NCI-H187 (cell line): ENCODE measurements at places on chromosomes 13 and 19.

GRCh38 chr19:51796195-51796679 is 1.3 kb downstream of the FPR3 start:
- DNase-seq: no peak

GRCh38 chr19:17557466-17557865 is 2.0 kb downstream of the COLGALT1 start:
- no peak for DNase-seq

- no peak for DNase-seq
These were observed 10.9 kb downstream of the SLC46A3 start for GRCh38 chr13:28707629-28708427.

DNA sequence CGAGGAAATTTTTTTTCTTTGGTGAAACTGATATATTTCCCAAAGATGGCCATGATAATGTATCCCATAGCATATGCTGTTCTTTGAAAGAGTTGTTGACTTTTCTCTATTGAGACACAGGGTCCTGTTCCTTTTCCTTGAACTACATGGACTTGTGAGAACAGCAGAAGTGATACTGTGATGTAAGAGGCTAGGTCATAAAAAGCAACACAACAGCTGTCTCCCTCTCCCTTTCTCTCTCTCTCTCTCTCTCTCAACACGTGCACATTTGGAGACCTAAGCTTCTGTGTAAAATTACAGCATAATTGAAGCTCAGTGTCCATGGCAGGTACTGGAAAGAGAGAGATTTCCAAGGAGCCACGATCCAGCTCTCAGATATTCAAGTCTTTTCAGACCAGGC is 1712.4 kb downstream of the EFNB2 start:
- no peak for DNase-seq

- no peak for DNase-seq
These were observed 4.5 kb downstream of the LDLR start for GRCh38 chr19:11093689-11094238.

GRCh38 chr19:18223860-18224524 is 2.2 kb downstream of the PDE4C start:
- DNase-seq: no peak

GRCh38 chr13:73954808-73955207 is 179.4 kb downstream of the KLF12 start:
- no peak for DNase-seq

- no peak for DNase-seq
These were observed 811.8 kb downstream of the UQCRFS1 start for GRCh38 chr19:28400953-28401671.

- DNase-seq: no peak
These were observed 84.1 kb upstream of the ATXN8OS start for GRCh38 chr13:70023516-70023915.

- DNase-seq: no peak
These were observed 27.7 kb downstream of the CRTC1 start for GRCh38 chr19:18710996-18711751.

DNA sequence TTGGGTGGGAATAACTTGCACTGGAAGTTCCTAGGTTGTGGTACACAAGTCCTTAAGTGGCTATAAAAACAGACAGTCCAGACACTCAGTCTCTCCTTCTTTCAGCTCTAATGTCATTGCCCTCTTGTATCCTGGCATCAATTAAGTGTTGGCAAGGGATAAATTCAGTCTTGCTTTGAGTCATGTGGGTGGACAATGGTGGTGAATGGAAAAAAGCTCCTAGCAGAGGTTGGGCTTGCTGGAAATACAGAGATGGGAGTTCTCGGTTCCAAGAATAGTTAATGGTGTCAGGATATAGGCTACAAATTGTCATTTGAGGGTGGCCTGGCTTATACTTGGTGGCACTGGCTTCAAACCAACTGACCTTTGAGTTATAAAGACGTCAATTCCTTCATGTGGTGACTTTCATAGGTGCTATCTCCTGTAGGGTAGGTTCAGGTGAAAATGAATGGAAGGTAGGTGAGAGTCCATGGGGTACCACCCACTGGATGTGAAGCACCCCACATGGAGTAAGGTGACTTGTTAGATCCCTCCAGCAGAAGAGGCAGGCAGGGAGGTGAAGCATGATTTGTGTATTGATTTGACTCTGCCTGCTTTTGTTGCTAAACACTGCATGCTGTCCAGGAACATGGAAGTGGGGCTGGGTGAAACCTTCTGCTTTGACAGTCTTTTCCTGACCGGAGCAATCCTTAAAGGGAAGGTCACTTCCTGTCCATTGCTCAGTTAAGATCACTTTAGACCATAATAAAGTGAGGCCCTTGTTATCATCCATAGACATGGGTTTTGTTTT is 102.0 kb downstream of the LACC1 start:
- no peak for DNase-seq

DNA sequence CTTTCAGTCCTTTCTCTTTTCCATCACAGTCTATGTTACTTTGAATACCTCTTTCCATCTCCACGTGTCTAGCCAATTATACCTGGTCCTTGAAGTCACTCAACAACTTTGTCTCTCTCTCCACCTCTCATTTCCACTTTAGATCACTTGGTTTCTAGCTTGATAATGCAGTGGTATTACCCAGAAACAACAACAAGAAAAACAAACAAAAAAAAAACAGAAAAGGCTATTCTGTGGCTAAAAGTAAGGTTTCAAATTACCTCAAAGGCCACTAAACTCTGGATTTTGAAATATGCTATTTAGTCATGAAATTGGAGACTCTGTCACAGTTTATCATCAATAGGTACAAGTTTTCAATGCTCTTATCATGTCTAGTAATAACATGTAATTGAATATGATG is 184.8 kb downstream of the PCDH9 start:
- DNase-seq: no peak

GRCh38 chr13:19960653-19960976 is 2.1 kb downstream of the ZMYM2 start:
- DNase-seq: no peak

DNA sequence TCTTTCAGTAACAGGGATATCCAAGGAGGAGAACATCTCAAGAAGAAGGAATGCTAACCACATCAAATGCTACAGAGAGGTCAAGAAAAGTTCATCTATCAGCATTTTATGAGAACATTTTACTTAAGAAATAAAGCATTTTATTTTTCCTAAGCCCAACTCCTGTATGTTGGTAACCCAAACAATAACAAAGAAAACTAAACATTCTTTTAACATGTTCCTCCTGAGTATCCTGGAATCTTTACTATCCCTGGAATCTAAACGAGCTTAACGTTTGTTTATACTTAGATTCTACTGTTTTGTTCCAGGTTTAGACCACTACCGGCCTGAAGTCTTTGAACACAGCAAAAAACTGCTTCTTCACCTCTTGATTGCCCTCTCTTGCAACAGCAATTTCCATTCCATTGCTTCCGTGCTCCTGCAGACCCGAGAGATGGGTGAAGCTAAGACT is 89.7 kb downstream of the ZAR1L start:
- DNase-seq: no peak

DNA sequence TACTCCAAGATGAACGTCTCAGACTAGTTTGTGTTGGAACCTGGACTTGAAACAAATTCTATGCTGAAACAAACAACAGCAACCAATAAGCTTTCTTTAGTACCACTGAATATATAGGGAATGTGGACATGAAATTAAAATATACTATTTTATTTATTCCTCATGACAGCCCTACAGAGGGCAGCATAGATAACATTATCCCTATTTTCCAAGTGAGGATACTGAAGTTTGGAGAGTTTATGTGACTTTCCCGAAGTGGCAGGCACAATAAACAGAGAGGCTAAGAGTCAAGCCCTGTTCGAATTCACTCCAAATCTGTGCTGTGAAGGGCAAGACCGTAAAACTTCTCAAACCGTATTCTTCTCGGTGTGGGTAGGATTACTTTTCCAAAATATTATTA is 509.9 kb upstream of the GPC6 start:
- no peak for DNase-seq

GRCh38 chr13:29465741-29466293 is 129.7 kb downstream of the SLC7A1 start:
- no peak for DNase-seq

- DNase-seq: no peak
These were observed 45.8 kb downstream of the MLLT1 start for GRCh38 chr19:6233827-6234511.

DNA sequence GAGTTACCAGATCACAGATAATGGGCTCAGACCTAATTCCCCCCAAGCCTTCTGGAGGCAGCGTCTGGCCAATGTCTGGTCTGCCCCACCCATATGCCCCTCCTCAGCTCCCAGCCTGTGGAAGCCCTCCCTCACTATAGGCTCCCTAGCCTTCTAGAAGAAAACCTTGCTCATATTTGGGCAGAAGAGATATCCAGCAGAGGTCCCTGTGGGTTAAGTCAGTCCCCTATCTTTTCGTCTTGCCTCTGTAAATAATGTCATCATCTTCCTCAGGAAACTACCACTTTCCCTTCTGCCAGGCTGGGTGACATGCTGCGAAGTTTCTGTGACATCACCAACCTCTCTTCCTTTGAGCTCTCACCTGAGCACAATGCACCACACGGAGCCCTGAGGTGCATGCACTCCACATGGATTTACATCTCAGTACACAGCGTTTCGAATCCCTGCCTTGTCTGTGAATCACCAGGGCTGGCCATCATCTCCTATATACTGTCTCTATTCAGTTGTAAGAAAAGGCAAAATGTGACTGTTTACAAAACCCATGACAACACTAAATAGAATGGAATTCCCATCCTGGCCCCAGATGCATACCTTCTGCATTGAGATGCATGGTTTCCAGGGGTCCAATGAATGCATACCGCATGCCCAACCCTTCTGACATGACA is 112.8 kb downstream of the CRYL1 start:
- DNase-seq: no peak

- DNase-seq: no peak
These were observed 196.7 kb upstream of the SLITRK6 start for GRCh38 chr13:85995788-85996418.

DNA sequence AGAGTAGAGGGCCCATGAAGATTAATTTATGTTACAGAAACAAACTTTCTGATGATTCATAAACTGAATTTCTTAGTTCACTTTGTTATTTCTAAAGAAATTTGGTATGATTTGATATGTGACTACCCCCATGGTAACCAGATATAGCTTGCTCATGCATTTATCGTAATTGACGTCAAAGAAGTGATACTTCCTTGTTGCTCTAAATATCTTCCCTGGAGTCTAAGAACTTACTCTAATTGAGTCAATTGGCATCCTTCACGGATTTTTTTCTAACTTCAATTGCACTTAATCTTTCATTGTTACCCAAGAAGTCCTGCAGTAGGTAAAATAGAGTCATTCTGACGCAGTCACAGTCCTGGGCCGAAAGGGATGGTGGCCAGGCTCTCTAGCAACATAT is 240.9 kb downstream of the GPC5 start:
- DNase-seq: no peak

DNA sequence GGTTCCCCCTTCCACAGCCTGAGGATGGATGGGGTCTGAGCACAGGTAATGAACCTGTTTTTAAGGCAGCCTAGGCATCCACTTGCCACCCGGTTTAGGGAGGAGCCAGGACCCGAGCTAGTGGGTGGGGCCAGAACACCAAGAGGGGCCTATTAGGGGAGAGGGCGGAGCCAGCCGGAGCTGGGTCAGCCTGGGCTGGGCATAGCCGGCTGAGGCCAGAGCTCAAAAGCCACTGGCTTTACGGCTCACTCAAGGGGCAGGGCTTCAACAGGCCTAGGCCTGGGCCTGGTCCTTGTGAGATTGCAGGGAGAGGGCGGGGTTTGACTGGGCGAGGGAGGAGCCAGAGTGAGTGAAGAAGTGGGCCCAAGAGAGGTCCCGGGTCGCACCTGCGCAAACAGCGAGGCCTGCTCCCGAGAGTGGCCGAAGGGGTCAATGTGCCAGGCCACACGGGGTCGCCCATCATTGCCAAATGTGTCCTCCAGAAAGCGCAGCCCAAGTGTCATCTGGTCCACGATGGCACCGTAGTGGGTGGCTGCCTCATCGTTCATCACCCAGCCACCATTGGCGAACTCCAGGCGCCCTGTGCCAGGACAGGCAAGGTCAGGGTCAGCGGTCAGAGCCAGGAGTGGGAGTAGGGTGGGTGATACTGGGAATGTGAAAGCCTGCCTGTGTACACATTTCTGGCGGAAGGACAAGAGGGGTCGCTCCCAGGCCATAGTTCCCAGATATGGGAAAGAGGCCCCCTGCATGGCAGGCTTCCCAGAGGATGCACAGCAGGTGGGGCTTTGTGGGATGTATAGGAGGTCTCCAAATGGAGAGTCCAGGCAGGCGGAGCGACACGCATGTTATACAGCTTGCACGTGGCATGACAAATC is 1.9 kb downstream of the MAN2B1 start:
- DNase-seq: no peak

DNA sequence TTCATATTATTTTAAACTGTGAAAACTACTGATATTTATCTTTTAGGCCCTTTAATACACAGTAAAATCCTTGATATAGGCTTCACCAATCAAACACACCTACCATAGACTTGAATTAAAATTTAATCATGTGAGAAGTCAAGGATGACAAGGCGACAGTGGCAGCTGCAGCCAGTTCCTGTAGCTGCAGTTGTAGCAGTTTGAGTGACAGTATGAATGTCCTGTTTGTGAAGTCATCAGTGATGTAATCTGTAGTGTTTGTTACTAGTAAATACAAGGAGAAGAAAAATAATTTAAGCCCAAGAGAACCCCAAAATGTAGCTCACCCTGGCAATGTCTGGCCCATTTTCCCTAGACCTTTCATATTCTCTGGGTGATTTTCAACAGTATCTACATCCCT is 897.0 kb downstream of the SLITRK6 start:
- DNase-seq: no peak
